Kidney tubule cell (primary cell): ENCODE measurements at places on chromosomes 4 and X.

GRCh38 chrX:11952176-11952720 is 186.0 kb upstream of the FRMPD4 start:
- no peak for DNase-seq

GRCh38 chr4:78687818-78688217 is 88.3 kb upstream of the BMP2K start:
- no peak for DNase-seq

DNA sequence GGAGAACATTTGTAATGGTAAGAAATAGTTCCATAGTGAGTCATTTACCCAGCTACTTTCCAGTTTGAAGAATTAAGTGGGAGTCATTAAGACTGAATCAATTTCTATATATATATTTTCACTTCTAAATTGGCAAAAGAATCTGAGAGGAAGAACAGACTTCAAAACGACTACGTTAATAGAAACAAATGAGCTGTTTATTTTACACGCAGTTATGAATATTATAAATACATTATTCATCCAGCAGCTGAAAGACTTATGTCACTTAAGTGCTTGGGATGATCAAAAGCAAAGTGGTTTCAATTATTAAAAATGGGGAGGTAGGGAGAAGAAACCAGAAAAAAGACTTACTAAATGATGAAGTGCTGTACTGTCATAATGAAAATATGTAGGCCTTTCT is 260.5 kb upstream of the DDX53 start:
- DNase-seq, result no peak

GRCh38 chrX:123477673-123478072 is 255.2 kb downstream of the THOC2 start:
- no peak for DNase-seq

GRCh38 chr4:110704748-110705439 is 82.0 kb upstream of the PITX2 start:
- DNase-seq, result no peak

DNA sequence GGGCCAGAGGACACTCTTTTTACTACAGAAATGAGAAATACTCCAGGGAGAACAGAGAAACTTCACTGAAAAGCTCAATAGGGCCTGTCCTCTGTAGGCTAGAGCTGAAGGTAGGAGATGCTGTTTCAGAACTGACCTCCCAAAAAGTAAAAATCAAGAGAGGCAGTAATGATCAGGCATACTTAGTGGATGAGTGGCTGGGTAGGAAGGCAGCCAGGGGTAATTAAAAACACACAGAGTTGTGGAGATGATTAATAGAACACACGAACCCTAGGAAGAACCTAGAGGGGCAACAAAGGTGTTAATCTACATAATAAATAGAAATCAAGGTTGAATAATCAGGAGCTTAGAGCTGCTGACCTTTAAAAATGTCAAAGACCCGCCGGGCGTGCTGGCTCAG is 582.4 kb upstream of the ADGRL3 start:
- no peak for DNase-seq
